ENCODE measurements at places on chromosomes 4 and X.

- no peak for DNase-seq
These were observed 28.7 kb downstream of the CCNG2 start for GRCh38 chr4:77185686-77186085.

- DNase-seq = no peak
These were observed 24.8 kb downstream of the KLHL15 start for GRCh38 chrX:24002167-24002566.

DNA sequence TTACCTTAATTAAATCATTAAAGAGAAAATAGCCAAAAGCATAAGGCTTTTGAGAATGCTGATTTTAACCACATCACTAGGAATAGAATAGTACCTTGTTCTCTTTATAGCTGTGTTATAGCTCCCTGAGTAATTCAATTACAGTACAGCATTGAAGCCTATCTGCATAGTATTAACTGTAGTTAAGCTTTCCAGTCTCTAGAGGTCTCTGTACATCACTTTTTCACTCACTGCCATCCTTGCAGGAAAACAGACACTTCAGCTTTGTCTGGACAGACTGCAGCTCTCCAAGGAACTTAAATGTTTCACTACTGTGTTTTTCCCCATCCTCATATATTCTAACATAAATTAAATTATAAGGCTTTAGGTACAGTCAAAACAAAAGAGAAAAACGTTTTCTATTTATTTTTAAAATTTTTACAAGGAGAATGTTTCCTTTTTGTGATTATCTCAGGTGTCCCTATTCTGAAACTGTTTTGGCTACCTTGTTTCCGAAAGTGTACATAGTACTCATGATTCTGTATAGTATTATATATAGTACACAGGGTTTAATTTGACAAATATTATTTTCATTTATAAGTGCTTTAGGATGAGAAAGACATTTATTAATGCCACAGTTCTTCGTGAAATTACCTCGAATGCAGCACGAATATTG lies 407.9 kb downstream of the PCDH18 start:
- no peak for DNase-seq

DNA sequence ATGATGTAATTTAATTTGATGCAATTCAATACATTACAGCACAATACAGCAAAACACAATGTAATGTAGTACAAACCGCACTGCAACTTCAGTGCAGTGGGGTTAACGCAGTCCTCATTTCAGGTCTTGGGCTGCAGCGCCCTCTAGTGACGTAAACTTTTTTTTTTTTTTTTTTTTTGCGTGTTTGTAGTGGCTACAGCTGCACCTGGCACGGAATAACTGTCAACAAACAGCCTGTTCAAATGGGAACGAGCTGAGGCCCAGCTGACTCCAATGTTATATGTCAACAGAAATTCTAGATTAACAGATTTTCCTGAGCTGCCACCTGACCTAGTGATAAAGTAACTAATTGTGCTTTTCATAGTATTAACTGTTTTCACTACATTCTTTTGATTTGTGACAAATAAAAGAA lies 33.5 kb upstream of the RASSF6 start:
- no peak for DNase-seq

DNA sequence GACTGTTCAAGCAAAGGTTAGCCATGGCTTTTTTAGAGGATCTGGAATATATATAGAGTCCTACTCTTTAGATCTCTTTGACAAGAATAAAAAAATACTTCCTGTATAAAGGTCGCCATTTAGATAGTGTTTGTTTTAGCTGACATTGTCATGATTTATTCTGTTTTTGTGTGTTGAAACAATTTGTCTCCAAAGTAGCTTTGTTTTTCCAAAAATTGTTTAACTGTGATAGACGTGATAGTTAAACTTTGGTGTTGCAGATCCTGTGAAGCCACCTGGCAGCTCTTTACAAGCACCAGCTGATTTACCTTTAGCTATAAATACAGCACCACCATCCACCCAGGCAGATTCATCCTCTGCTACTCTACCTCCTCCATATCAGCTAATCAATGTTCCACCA lies 80.3 kb upstream of the SMARCA5 start:
- no peak for DNase-seq

- no peak for DNase-seq
These were observed 40.4 kb downstream of the RPS3A start for GRCh38 chr4:151139814-151140213.

DNA sequence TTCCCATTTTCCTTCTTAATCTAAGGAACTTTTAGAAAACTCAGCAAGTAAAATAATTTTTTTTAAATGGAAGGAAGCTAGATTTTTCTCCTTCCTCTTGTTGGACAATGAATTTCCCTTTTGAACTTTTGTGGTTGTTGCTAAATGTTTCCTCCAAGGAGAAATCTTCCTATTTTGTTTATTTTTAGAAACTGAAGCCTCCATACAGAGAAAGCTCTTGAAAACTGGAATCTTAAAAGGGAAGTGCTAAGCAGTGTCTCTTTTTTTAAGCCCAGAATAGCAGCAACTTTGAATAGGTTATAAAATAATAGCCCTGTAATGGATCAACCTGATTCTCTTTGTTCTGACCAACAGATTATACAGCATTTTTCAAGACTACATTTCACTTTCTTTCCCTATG lies 15.1 kb upstream of the DCLK2 start:
- no peak for DNase-seq

DNA sequence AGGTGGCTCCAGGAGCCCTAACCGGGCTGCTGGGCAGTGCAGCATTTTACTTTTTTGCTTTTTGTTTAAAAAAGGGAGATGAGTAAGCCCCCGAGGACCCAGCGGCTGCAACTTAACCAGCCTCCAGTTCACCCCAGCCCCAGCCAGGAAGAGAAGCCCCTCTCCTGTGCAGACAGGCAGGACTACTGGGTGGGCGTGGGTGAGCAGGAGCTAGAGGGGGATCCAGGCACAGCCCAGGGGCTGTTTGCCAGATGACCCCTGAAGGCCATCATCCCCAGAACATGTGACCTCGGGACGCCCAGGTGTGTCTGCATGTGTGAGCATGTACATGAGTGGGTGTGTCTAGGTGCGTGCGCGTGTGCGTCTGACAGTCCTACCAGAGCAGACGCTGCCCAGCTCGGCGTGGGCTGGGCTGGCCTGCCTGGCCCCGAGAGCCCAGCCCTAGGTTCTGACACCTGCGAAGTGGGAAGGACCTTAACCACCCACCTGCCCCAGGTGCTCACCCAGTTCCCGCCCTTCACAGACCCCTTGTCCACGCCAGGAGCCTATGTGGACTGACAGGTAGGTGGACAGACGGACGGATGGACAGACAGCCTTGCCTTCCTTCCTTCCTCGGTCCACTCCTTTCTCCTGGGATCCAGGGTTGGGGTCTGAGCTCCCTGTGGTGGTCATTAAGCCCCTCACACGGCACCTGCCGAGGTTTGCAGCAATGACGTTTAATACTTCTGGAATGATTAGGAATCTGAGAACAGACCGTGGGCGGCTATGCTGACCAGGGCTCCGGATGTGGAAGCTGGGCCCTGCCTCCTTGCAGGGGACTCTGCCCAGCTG lies 7.8 kb upstream of the HAUS3 start:
- peak; percentile 45 for DNase-seq

DNA sequence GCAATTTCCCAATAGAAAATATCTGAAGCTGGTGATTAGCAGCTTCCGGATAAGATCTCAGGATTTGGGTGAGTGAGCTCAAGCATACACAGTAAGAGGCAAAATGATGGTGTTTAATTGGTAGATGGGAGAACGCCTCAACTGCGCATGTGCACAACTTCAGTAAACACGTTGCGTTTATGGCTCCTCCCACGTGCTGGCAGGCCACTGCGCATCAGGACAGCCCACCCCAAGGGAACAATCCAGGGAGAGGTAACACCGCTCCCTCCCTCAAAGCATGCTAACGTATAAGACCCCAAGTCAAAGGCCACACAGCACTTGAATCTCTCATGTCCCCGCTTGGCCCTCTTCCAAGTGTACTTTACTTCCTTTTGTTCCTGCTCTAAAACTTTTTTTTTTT lies 10.3 kb upstream of the CENPU start:
- no peak for DNase-seq

DNA sequence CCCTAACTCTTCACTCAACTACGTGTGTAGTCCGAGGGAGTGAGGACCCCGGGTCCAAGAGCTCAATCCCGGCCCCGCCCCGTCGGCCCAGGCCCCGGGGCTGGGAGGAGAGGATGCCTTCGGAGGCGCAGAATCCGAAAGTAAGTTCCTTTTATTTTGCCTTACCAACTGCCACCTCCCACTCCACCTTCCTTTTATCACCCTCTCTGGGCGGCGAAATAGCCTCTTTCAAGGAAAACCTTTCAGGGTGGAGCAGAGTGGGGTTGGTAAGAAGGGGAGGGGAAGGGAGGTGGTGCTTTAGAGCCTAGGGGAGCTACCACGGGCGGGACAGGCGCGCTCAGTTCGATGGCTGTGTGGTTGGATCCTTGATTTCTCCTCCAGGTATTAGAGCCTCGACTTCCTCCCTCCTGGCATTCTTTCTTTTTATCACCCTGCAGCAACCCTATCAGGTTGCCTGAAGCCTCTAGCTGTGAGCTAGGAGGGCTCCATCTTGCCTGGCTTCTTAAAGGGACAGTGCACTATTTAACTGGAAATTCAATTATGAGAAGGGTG lies 191.2 kb downstream of the RRAGB start:
- no peak for DNase-seq

DNA sequence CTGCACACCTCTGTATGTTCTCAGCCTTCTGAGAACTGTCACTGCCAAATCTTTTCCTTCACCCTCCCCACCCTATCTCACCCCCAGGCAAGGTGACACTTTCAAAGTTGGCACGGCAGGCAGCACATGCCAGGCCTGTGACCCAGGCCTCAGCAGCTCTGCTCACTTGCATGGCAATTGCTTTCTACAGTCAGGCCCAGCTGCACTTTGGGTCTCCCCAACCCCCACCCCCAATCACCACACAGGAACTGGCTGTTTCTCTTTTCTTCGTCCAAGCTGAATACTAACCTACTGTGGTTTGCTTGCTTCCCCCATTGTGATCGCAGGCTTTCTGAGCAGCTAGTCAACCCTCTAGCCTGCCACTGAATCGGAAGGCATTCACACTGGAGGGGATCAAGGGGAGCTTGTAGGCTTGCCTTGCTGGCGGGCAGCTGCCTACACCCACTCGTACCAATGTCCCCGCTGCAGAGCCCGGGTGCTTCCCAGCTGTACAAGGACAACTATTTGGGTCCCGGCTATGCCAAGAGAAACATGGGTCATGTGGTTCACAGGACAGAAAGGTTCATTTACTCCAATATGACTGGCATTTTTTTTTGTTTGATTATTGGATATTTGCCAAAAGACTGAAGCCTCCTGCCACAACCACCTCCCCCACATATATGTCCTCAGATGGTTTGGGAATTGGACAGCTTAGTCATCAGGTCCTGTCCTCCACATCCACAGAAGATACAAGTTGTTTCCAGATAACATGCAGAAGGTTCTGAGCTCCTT lies 28.1 kb downstream of the SLC25A43 start:
- no peak for DNase-seq

DNA sequence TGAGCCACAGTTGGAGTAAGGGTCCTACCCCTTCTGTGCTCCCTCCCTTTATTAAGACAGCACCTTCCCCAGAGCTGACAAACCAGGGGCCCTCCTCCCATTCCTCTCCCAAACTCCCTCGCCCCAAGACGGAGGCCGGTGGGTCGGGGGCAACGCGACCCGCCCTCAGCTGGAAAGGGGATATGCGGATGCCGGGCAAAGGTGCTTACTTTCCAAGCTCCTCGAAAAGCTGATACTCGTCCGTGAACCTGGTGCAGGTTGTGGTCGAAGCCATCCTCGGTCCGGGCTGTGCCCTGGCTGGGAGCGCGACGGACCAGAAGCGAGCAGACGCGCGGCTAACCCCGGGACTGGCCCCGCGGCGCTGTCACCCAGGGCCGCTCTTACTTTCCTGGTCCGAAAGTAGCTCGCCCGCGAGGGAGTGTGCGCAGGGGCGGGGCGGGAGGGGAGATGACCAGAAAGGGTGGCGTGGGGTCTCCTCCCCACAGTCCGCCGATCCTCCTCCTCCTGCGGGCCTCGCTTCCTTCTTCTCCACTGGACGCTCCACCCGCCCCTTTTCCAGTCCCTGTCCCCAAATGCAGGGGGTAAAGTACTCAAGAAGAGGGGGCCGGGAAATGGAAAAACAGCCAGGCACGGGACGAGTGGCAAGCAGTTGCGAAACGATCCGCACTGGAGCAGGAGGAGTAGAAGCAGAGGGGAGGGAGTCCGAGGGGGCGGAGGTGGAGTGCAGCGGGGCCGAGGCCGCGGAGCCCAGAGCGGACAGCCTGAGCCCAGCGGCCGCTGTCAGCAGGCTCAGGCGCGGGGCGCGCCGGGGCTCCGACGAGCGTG lies 531 bp downstream of the CAMK2D start:
- DNase-seq = peak; percentile 74

- no peak for DNase-seq
These were observed 358.7 kb upstream of the CTSO start for GRCh38 chr4:156312261-156312847.

- DNase-seq = no peak
These were observed 236.1 kb downstream of the MGST2 start for GRCh38 chr4:139901531-139902320.

GRCh38 chr4:108224611-108225053 lies 55.9 kb upstream of the LEF1 start:
- no peak for DNase-seq

DNA sequence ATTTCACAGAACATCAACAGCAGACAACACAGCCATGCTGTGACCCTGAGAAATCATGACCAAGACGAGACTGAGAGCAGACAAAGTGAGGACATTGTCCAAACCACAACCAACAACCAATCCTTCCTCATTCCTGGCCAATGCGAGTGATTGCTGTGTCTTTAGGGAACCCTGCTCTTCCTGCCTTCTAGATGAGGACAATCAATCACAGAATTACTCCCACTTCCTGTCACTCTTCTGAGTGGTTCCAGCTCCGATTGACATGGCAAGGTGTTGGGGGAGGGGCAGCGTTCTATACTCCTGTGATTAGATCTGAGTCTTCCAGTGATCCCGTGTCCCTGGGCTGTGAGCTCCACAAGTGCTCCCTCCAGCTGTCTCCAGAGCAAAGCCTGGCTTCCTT lies 227.8 kb downstream of the STIM2 start:
- no peak for DNase-seq
